ENCODE measurements at places on chromosomes 2 and 18.

DNA sequence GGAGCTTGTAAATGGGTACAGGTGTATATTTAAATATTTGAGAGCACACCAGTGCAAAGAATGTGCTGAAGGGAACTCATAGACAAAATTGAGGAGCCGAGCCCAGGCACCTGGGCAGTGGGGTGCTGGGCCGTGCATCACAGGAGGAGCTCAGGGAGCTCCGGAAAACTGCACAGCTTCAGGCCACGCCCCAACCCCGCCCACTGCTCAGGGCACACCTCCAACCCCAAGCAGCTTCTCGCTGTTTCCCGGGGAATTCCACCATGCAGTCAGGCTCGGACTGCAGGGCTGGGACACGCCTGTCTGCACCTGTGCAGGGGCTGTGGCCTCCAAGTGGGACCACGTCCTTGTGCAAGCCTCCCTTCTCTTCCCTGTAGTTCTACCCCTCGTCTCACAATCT, 243.0 kb downstream of the HDAC4 start:
- DNase-seq = no peak

- DNase-seq = no peak
These were observed 187.4 kb downstream of the CCDC102B start for GRCh38 chr18:68985172-68985820.

- DNase-seq = no peak
These were observed 123.9 kb downstream of the ACKR3 start for GRCh38 chr2:236693531-236693930.

GRCh38 chr2:11123856-11124759, 31.2 kb upstream of the SLC66A3 start:
- DNase-seq = no peak

DNA sequence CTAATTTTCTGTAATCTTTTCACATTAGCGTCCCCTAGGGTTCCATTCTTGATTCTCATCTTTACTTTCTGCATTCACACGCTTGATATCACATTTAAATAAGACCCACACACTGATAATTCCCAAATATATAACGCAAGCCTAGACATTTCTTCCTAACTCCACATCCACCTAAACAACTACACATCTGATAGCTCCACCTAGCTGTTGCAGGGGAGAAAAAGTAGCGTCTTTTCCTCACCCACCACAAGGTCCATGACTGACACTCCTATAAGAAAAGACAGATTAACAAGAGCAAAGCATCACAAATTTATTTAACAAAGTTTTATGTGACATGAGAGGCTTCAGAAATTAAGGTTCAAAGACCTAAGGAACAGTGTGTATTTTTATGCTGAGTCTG, 862.2 kb upstream of the DDX18 start:
- DNase-seq = no peak

DNA sequence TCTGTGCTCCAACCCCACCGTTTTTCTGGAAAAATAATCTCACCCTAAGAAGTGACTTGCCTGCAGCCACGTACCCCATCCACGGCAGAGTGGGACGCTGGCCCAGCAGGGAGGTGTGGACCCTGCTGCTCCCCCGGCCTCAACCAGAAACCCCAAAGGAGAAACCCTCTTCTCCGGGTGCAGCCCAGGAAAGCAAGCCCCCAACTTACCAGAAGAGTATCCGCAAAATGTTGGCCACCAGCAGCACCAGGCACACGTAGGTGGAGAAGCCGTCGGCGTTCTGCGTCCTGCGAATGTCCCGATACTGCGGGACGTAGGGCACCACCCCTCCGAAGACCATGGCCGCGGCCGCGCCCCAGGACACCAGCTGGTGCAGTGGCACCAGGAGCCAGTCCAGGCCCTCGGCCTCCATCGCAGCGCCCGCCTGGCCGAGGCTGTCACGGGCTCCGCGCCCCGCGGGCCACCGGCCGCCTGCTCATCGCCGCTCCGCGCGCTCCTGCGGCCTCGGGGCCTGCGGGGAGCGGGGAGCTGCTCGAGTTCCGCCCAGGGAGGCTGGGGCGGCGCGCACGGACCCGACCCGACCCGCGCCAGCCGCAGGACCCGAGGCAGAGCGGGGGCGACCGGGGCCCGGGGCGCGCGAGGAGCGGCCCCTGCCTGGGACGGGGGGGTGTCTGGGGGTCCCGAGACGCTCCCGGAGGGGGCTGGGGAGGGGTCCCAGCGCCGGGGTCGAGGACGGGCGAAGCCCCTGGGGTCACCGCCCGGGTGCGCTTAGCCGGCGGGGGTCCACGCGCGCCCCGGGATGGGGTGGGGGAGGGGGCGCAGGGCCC, 725 bp downstream of the SLC66A2 start:
- peak; percentile 22 for DNase-seq

- DNase-seq = no peak
These were observed 184.2 kb upstream of the HDAC4 start for GRCh38 chr2:239584986-239585385.

- no peak for DNase-seq
These were observed 109.1 kb upstream of the CYP1B1 start for GRCh38 chr2:38185012-38185491.

DNA sequence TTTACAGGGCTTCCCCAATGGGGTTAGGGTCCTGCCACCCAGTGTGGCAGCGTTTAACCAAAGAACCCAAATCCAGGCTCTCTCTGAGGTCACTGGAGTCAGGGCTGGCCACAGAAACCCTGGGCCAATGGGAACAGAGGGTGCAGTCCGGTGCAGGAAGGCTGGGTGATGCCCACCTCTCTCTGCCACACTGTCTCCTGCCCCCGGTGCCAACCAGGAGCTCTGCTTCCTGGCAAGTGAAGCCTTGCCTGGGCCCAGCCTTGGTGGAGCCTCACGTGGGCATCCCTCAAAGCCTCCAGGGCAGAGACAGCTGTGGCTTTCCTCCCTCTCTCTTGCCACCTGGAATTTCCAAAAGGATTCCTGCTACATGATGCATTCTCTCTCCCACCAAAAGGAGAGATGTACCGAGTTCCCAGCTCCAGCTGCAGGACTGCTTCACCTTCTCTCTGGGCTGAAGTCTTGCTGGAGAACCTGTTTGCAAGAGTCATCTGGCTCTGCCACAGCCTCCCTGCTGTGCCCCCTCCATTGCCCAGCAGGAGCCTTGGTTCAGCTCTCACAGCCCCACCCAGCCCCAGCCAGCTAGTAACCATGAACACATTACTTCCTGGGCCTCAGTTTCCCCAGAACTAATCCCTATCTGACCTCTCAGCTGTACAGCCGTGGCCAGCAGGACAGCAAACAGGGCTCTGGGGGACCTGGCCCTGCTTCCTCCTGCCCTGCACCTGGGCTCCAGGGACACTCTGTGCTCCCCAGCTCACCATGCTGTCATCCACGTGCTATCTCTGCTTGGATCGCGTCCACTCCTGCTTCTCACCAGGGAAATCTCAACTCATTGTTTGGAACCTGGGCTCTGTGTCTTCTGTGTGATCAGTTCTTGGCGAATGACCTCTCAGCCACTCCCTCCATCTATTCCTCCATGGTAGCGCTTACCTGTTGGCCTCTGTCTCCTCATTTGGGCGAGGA, 43.4 kb downstream of the KCNF1 start:
- no peak for DNase-seq

DNA sequence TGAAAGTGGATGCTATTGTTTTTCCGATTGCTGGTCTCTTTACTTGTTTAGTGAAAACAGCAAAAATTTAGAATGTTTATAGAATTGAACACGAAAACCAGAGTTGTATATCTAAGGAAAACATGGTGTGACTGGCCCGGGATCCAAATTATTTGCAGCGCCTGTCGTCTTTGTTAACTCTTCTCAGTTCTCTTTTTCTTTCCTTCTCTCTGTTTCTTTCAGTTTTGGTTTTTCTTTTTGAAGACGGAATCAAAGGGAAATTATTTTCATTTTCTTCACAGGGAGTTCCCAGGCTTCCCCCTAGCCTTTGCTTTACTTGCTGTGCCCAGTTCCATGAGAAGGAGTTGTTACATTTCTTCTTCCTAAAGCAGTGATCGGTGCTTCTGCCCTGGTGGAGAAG, 76.0 kb downstream of the AGAP1 start:
- no peak for DNase-seq

DNA sequence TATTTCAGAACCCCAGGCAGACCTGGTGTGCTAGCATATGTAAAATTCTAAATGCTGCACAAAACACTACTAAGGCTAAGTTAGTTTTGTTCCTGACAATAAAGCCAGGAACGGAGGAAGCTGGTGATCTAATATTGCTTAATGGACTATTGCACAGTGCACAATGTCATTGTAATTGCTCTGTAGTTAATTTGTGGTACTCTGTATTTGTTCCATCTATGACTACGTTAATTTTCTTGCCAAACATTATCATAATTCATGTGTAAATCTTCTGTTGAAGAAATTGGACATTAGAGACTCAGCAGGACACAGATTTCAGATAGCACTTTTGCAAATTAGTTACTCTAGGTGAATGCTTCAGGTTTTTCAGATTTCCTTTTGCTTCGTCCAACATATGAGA, 232.3 kb downstream of the RIT2 start:
- no peak for DNase-seq

DNA sequence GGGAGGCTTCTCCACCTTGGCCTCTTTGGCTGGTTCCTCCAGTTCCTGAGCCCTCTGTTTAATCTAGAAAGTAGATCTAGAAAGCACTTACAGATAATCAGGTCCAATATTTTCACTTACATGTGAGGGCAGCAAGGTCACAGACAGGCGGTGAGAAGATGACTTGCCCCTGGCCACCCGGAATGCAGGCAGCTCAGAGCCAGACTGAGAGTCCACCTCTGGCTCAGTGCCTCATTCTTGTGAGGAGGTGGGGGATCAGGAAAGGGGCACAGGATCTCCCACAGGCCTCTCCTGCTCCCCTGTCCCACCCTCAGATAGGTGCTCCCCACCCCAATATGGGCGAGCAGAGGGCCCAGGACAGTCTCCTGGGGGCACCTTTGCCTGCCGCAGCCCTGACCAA, 5.8 kb downstream of the WNT6 start:
- DNase-seq = no peak

GRCh38 chr2:154882725-154883124, 184.2 kb downstream of the KCNJ3 start:
- no peak for DNase-seq

DNA sequence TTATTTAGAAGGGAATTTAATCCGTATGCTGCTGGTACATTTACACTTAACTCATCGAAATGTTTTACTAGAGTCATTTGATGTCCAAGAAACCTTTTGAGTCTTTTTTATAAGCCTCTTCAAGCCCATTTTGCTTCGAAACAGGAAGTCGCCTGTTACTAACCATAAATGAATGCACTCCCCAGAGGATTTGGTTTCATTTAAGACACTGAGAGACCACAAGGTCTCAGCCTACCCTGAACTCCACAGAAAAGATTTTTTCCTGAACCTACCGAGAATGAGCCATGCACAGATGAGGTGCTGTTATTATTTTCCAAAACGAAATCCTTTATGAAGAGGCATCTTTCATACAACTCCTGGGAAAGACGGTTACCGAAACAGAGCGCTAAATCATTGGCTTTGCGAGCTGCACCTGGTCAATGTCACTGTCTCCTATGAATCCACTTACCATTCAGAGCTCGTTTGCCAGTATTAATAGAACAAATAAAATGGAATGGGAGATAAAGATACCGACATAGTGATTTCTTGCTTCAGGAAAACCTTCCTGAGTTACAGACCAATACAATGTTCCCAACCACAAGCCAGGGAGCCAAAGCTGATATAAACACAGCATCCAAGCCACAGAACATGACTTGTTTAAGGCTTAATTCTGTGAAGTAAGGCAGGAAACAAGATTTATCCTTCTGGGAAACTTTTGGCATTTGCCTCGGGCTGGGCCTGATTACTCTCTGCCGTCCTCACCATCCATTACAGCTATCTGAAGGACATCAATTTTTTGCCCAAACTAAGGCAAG, 382.1 kb downstream of the OSR1 start:
- DNase-seq = no peak

GRCh38 chr2:72723769-72724370, 102.0 kb downstream of the EXOC6B start:
- DNase-seq = no peak

DNA sequence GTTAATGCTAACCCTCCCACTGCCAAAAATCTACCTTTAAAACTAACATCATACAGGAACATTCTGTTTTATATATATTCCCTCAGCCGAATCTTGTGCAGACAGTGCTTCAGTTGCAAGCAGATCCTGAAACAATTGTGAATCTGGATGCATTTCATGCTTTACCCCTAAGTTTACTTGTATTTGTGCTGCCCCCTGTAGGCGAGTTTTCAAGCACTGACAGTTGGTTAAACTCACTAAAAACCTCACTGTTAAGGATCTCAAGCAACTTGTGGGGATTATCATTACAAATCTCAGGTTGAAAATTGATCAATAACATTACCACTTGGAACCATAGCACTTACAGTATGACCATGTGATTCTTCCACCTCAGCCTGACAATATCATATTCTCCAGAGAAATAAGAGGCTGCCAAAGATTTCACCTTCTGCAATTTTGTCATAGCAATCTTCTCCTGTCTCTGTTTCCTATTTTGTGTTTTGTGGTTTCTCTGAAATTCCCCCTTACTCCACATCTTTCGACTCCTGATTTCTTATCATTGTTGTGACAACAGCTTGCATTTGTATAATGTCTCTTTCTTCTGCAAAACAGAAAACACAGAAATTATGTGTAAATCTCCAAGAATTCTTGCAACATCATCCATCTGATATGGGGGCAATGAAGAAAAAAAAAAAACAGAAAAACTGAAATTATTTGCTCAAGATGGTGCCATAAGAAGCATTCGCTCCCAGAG, 354.6 kb upstream of the SETBP1 start:
- DNase-seq = no peak

DNA sequence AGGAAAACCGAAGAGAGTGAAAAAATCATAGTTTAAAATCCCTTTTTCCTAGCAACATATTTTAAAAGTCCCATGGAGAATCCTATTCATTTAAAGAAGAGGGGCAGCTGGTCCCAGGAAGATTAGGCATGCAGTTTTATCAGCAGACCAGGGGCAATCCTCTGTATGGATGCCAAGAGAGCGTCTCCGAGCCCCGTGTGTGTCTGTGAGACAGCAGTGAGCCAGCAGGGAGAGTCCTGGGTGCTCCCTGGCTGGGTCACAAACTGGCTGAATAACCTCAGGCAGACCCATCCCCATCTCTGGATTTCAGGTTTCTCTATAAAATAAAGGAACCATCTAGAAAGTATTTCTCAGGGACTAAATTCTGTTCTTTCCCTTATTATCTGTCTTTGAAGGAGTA, 128.2 kb upstream of the RIOK3 start:
- no peak for DNase-seq

DNA sequence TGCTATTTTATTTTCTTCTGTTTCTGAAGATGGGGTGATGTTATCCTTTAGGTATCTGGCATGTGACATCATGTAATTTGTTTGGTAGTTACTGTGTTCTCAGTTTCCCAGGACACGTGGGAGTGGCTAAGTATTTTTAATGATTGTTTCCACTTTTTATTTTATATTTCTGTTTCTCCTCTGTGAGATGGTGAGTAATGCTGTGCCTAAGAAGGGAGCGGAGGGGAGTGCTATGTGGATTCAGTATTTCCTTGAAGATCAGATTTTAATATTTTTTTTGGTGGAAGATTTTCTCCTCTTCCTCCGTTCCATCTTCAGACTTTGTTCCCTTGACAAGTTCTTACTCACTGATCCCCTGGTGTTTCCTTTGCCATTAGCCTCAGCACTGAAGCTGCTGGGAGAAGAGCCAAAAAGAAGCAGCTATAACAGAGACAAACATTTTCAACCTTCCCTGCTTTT, 180.0 kb upstream of the MMADHC start:
- no peak for DNase-seq

- DNase-seq = no peak
These were observed 76.7 kb downstream of the GFPT1 start for GRCh38 chr2:69310111-69311023.

All from C1 segment of cervical spinal cord (tissue), 14 donors.